ENCODE measurements at places on chromosomes 12 and 14. TPM values are rescaled to one million over a fixed set of nuclear protein-coding genes. Genes with fewer than 3 reads are reported as not detected.

DNA sequence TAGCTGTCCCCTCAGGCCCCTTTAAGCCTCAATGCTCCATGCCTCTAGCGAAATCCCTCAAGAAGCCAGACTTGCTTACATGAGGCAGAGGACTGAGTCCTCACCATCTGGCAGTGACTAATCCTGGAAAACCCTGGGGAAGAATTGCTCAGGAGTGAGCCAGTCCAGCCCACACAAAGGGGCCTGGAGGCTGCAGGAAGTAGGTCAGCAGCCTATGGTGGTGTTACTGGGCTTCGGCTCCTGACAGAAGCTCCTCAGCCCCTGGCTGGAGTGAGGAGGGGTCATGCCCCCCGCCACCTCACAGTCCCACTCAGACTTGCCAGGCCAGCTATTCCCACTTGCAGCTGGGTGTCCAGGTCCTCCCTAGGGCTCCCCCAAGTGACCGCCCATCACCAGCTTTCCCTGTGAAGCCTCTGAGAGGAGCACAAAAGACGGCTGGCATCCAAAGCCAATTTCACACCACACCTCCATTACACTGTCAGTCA, 250.5 kb downstream of the DPF3 start:
- DNase-seq = peak; percentile 50

DNA sequence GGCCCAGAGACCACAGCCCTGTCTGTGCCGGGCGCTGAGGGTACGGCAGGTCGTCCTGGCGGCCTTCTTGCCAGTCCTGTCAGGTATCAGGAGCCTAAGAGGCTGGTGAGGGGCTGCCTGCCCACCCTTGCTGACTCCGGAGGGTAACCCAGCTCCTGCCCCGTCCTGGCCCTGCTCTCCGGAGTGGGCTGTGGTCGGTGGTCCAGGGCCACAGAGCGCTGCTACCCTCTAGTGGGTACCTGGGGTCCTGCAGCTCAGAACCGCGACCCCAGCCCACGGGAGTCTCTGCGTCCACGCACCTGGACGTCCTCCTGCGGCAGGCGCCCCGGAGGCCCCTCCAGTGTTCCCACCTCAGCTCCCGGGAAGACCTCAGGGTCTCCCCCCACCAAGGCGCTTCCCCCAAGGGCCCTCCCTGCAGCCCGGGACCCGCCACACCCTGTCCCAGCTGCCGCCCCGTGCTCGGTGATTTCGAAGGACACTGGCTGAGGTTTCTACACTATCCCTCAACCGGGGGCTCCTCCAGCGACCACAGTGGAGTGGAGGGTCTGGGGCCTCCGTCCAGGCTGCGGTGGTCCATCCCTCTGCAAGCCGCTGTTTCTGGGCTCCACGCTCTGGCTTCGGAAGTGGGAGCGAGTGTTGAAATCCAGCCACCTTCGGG, 75.9 kb upstream of the FBRSL1 start:
- DNase-seq = no peak

GRCh38 chr12:81170072-81170471, 92.2 kb downstream of the ACSS3 start:
- no peak for DNase-seq

DNA sequence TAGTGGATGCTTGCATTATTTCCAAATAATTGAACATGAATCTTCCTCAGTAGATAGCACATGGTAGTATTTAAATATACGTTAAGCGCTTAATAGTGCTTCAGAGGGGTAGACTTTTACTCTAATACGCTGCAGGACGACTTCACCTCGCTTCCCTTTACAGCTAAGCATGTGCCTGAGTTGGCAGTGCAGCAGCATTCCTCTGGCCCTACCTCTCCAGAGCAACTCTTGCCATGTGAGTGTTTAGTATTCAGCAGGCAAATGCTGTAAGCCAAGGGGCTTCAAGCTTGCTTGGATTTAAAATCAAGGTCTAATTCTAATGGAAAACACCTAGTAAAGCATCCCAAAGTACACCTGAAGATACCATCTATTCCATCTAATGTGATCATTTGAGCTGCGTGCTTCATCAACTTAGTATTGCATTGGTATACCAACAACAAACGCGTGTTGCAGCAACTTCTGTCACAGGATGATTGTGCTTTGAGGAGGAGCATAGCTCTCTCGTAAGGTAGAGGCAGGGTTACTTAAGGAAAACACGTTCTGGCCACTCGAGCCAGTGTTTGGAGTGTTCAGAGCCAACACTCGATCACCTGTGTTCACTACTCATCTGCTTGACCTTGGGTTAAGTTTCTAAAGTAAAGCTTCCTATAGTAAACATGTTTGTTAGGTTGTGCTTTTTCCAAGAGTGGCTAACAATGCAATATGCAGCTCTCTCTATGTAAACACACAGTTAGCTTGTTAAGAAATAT, 60.6 kb downstream of the PIWIL1 start:
- no peak for DNase-seq

- DNase-seq = no peak
These were observed 163.7 kb downstream of the MYRFL start for GRCh38 chr12:69988481-69989321.

DNA sequence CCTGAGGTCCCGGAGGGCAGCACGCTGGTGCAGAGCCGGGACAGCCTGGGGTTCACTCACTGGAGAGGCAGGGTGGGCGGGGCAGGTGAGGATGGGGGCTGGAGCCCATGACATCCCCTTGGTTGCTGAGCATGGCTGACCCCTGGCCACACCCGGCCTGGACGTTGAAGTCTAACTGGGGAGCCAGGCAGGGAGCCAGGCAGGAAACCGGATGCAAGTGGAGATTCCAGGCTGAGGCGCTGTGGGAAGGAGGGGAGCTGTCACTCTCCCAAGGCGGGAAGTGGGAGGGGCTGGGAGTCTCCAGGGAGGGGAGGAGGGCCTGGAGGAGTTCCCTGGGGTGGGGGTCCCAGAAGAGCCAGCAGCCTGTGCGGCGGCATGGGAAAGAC, 7.7 kb upstream of the INF2 start:
- peak; percentile 69 for DNase-seq

- DNase-seq = no peak
These were observed 103.0 kb downstream of the SAMD4A start for GRCh38 chr14:54669721-54670561.

DNA sequence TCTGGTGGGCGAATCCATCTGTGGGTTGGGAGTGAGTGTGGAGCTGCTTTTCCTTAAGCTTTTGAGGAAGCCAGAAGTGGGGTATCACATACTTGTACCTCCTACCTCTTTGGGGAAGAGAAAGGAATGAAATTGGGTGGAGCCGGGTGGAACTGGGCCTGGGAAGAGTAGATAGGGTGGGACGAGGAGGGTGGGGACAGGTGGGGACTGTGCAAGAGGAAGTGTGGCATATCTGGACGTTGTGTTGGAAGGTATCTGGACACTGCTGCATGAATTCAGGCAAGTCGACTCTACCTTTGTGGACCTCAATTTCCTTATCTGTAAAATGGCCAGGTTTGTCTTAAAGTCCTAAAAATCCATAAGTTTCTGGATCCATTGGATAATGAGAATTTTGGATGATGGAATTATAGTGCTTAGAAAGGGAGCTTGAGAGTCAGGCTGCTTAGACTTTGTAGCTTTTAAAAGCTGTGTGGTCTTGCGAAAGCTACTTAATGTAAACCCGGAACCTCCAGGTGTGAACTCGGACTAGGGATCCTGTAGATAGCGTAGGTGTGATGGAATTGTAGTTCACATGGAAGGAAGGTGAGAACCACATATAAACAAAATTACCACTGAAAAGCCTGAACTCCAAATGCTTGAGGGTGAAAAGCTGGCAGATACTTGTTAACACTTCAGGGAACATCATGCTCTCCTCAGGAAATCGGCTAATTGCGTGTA, 2.1 kb downstream of the VRTN start:
- no peak for DNase-seq

PRR4 gene
- total RNA-seq = 3.5 TPM

DNA sequence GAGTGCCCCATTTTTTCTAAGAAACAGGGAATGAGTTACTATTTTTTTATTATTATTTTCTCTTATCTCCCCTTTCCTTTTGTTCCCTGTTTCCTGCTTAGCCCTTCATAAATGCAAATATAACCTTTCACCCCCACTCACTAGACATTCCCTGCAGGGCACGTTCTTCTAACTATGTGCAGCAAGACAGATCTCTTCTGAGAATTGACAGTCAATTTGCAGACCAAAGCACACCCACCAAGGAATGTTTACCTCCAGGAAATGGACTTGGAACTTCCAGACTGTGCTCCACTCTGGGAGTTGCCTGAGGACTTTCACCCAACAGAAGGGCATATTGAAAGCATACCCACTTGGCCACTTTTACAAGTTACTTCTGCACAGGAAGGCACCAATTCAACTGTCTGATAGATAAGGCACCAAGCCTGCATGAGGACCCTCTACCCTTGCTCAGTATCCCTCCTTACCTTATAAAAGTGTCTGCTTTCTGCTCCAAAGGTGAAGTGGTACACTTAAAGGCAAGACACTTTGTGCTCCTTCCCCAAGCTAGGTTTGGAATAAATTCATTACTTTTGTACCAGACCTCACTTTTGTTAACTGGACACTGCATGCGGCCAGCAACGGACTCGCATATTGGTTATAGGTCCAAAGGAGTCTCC, 6.5 kb downstream of the TAS2R19 start:
- no peak for DNase-seq

DNA sequence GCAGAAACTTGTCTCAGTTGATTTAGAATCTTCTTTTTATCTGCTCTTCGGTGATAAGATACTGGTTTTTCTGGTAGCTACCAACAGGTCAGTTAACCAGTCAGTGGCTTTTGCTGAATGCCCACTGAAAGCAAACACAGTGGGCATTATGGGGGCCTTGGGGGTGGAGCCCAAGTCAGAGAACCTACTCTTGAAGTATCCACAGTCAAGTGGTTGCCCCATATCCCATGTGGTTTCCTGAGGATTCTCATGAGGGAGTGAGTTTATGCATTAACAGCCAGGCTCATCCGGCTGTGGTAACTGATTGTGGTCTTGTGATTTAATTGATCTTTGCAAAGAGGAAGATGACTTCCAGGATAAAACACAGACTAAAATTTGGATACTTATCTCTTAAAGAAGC, 83.7 kb downstream of the ST8SIA1 start:
- no peak for DNase-seq

- no peak for DNase-seq
These were observed 12.4 kb downstream of the CBLN3 start for GRCh38 chr14:24416932-24417619.

HCAR1 gene
- not detected for total RNA-seq

CATSPERB gene
- total RNA-seq = 0.20 TPM

DNA sequence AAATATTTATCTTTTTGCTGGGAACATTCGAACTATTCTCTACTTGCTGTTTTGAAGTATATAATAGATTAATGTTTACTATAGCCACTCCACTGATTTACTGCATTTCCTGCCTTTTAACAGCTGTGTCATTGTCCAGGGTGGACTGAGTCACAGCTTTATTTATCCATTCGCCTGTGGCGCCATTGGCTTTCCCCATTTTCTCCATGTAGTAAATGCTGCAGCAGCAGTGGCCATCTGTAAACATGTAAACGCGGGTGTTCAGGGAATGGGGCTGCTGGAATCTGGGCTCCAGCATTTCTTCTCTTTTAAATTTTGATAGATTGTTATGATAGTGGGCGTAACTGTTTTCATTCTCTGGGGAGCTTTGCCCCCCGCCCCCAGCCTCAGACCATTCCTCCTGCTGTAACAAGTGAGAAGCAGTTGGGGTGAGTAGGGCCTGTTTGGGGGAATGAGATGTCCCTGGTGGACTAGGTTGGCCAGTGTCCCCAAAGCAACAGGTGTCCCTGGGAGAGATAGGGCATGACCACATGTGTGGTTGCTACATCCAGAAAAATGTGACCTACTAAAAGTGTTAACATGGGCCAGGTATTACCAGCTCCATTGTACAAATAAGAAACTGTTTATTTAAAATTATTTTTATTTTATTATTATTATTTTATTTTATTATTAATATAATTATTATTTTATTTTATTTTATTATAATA, 32.9 kb downstream of the RIN3 start:
- no peak for DNase-seq

KRT85 gene
- not detected for total RNA-seq

DNA sequence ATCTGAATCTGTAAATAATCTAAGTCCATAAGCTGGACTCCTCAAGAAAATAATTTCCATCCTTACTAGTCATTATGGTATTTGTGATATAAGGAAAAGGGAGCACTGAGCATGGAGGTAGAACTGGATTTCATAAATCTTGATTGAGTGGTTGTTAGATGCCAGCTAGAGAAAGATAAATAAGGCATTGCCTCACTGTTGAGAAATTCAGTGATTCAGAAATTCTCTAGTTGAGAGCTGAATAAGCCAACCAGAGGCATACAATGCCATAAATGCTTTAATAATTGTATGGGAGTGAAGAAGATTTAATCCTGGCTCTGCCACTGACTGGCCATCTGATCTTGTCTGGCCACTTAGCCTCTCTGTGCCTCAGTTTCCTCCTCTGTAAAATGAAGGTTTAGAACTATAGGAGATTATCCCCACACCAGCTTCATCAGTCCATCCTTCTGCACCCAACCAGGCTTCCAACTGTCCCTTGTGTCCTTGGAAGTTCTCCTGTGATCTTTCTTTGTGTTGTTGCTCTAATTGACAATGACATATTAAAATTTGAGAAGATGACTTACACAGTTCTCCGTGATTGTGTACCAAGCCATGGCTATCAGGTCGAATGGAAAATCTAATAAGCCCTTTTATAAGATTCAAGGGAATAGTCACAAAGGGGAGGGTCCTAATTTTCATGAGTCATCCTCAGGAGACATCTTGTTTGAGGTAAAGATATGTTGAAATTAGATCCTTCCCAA, 394.3 kb downstream of the EGLN3 start:
- DNase-seq = no peak

Measured in gastrocnemius medialis (tissue), 4 donors.